ENCODE measurements at places on chromosomes 2 and 18. TPM values are rescaled to one million over a fixed set of nuclear protein-coding genes. Genes with fewer than 3 reads are reported as not detected.

Gene TACR1
- total RNA-seq: not detected

Gene DSG3
- total RNA-seq: not detected

Gene TBC1D8
- total RNA-seq: 0.70 TPM

Gene GNAL
- total RNA-seq: not detected

Gene MOGAT1
- not detected for total RNA-seq

Gene COL4A4
- total RNA-seq: not detected

Gene EFEMP1
- not detected for total RNA-seq

- no peaks in the 10 kb centered on the region for H3K4me1 ChIP-seq
- no peak overlapping the region for H3K27ac ChIP-seq
- H3K36me3 ChIP-seq: no peaks in the 10 kb centered on the region
- no peak overlapping the region for H3K4me3 ChIP-seq
- DNase-seq: no peak
Observed at GRCh38 chr2:2942225-2942624, 435.4 kb downstream of the EIPR1 start.

DNA sequence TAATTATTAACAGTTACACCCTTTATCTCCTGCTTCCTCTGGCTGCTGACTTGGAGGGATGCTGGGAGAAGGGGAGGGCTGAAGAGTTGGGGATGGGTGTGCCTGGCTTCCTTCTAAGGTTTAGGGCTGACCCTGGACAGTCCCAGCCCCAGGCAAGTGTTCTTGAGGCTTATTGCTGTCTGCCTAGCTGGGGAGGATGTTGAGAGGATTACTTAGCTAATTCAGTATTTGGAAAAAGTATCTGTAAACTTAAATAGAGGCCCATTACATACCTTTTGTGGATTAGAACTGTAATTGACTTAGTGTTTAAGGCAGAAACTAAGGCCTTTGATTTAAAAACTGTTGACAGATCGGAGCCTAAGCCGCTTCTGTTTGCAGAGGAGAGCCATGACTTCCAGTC, 67.6 kb downstream of the AGAP1 start:
- H3K36me3 ChIP-seq: no peaks in the 10 kb centered on the region
- peaks cover 5% of the 10 kb centered on the region for H3K27me3 ChIP-seq
- peaks cover 3% of the 10 kb centered on the region for H3K4me1 ChIP-seq
- no peak overlapping the region for H3K4me3 ChIP-seq
- no peak for DNase-seq
- no peak overlapping the region for H3K27ac ChIP-seq

GRCh38 chr18:37390687-37391086, 174.9 kb downstream of the CELF4 start:
- no peak for DNase-seq
- H3K27ac ChIP-seq: no peak overlapping the region
- H3K36me3 ChIP-seq: no peaks in the 10 kb centered on the region
- H3K4me1 ChIP-seq: no peaks in the 10 kb centered on the region

DNA sequence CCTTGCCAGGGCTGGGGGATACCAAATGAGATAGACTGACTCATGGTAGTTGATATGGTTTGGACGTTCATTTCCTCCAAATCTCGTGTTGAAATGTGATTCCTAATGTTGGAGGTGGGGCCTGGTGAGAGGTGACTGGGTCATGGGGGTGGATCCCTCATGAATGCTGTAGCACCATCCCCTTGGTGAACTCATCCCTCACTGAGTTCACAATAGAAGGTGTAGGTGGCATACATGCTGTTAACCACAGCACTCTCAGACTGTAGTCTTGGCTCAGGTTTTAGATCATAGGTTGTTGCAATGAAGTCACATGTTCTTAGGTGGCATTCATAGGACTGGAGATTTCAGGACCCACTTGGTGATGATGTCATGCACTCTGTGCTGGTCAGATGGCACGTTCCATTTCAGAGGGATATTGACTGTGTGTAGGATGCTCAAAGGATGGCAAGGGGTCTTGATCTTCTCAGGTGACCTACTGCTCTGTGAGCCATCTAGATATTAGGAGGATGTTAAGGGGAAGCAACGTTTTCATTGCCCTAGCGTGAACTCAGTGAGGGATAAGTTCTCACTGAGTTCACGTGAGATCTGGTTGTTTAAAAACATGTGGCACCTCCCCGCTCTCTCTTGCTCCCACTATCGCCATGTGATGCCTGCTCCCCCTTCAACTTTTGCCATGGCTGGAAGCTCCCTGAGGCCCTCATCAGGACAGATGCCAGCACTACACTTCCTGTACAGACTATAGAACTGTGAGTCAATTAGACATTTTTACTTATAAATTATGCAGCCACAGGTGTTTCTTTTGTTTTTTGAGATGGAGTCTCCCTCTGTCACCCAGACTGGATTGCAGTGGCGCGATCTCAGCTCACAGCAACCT, 73.8 kb upstream of the ACAA2 start:
- H3K4me1 ChIP-seq: peaks cover under 1% of the 10 kb centered on the region
- no peak overlapping the region for H3K4me3 ChIP-seq
- H3K27me3 ChIP-seq: peaks cover 11% of the 10 kb centered on the region
- H3K27ac ChIP-seq: no peak overlapping the region

- H3K4me1 ChIP-seq: peaks cover 33% of the 10 kb centered on the region
- peaks cover 32% of the 10 kb centered on the region for H3K27me3 ChIP-seq
- peak overlapping the region; percentile 11 for H3K27ac ChIP-seq
- DNase-seq: peak; percentile 47
- peak overlapping the region; percentile 80 for H3K4me3 ChIP-seq
Observed at GRCh38 chr2:174729797-174730697, 34.2 kb downstream of the CHRNA1 start.

DNA sequence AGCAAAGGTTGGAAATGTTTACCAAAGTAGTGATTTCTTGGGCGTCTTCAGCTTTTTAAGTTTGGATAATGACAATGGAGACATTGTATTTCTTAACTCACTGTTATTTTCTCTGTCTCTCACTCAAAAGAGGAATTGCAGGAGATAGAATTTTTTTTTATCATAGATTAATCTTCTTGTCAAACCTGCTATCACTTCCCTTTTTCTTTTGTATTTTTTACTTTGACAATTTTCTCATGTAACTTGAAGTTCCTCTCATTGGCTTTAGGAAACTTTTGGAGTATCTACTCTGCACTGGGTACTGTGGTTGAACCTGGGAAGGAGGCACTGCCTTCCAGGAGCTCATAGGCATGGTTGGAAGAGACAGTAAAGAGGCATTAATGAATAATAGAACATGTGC, 489.1 kb downstream of the CNTNAP5 start:
- no peaks in the 10 kb centered on the region for H3K36me3 ChIP-seq
- no peaks in the 10 kb centered on the region for H3K27me3 ChIP-seq
- H3K4me3 ChIP-seq: no peak overlapping the region

DNA sequence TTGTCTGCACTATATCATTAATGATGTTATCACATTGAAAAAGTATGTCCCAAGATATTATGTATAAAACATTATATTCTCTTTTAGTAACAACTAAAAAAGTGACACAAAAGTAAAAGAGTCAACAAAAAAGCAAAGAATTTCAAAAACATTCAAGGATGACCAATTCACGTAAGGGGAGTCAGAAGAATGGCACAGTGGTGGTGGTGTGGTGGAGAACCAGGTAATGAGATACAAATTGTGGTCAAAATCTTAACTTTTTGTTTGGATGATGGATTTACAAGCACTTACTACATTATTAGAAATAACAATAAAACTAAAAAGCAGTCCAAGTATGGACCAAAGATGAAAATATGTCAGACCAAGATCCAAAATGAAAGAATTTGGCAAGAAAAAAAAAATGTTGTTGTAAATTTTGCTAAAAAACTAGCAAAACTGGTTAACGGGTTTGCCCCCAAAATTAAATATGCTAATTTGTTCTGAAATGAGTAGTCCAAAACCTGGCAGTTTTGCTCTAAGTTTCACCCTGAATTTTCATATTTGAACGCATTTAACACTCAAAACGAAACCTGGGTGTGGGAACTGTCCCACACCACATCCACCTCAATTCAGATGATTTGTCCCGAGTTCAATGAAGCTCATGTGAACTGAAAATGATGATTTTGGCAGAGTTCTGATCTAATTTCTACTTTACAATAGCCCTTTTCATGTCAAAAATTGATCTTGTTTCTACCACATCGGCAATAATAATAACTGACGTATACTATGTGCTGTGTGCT, 135.8 kb downstream of the IKZF2 start:
- H3K27ac ChIP-seq: peak overlapping the region; percentile 64
- H3K4me1 ChIP-seq: peaks cover 48% of the 10 kb centered on the region
- peak overlapping the region; percentile 47 for H3K4me3 ChIP-seq
- H3K27me3 ChIP-seq: peaks cover 5% of the 10 kb centered on the region

DNA sequence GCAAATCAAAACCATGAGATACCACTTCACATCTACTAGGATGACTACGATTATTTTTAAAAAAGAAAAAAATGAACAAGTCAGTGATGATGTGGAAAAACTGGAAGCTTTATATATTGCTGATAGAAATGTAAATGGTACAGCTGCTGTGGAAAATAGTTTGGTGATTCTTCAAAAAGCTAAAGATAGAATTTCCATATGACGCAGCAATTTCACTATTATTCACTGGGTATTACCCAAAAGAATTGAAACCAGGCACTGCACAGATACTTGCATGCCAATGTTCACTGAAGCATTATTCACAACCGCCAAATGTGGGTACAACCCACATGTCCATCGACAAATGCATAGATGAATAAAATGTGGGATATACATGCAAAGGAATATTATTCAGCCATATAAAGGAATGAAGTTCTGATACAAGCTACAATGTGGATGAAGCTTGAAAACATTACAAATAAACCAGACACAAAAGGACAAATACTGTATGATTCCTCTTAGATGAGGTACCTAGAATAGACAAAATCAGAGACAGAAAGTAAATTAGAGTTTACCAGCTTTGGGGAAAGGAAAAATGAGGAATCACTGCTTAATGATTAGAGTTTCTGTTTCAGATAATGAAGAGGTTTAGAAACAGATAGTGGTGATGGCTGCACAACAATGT, 11.1 kb downstream of the RTTN start:
- H3K36me3 ChIP-seq: peaks cover 64% of the 10 kb centered on the region
- no peak overlapping the region for H3K27ac ChIP-seq
- H3K4me3 ChIP-seq: no peak overlapping the region
- no peak for DNase-seq
- peaks cover 8% of the 10 kb centered on the region for H3K4me1 ChIP-seq

DNA sequence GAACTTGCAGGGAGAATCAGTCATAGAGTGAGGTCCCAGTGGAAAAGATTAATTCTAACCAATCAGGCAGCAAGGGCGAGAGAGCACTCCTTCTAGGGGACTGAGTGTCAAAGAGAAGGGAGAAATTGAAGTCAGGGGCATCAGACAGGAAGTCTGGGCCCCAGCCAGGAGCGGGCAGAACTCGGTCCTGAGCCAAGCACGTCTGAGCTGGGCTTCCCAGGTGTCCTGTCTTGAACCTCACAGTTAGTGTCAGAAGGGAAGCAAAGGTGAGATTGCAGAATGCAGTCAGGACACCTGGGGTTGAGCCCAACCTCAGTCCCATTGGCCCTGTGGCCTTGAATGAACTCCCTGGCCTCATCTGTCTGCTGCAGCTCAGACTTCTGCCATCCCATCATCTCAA, 220.9 kb downstream of the SMAD2 start:
- peaks cover 2% of the 10 kb centered on the region for H3K27me3 ChIP-seq
- no peak for DNase-seq
- H3K27ac ChIP-seq: no peak overlapping the region
- no peak overlapping the region for H3K4me3 ChIP-seq
- H3K36me3 ChIP-seq: no peaks in the 10 kb centered on the region
- no peaks in the 10 kb centered on the region for H3K4me1 ChIP-seq

DNA sequence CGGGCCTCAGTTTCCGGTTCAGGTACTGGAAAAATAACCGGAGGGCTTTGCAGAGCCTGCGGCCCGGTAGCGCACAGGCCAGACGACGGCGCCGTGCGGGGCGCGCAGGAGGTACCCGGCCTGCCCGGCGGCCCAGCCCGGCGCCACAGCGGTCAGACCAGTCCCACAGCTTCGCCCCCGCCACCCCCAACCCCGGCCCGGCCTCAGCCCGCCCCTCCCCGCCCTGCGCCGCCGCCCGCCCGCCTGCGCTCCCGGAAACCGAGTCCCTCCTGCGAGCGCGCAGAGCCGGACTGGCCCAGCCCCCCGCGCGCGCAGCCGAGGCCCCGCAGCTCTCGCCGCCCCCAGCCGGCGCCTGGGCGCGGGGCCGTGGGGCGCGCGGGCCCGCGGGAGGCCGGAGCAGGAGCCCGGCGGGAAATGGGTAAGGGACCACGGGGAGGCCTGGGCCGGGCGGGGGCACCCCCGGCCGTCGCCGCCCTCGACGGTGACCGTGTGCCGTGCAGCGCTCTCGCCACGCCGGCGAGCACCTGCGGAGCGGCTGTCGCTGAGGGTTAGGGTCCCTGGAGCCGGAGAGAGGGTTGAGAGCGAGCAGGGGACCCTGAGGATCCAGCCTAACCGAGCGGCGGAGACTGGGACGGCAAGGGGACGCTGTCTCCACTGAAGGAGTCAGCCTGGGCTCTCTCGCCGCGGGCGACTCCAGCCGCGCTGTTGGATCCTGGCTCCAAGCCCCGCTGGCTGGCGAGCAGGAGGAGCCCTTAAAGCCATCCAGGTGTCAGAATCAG, 16.5 kb upstream of the PSD4 start:
- H3K27me3 ChIP-seq: peaks cover 7% of the 10 kb centered on the region
- DNase-seq: peak; percentile 61
- H3K27ac ChIP-seq: peak overlapping the region; percentile 82

DNA sequence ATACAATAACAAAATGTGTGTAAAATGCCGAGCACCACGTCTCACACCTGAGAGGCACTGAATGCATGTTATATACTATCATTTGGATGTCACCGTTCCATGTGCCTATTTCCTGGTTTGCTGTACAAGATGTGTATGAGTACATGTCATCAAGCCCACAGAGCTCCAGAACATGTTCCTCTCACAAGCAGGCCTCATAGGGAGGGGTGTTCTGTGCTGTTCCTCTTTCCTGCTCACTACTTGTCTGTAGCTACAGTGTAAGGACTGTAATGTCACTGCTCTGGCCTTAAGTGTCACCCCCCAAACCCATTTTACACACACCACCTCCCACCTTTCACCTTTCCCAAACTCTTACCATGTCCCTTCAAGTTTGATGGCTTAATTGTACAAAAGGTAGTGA, 1.8 kb downstream of the AFF3 start:
- H3K4me1 ChIP-seq: peaks cover 73% of the 10 kb centered on the region
- DNase-seq: no peak
- peak overlapping the region; percentile 24 for H3K4me3 ChIP-seq
- no peak overlapping the region for H3K27ac ChIP-seq
- peaks cover 5% of the 10 kb centered on the region for H3K36me3 ChIP-seq

DNA sequence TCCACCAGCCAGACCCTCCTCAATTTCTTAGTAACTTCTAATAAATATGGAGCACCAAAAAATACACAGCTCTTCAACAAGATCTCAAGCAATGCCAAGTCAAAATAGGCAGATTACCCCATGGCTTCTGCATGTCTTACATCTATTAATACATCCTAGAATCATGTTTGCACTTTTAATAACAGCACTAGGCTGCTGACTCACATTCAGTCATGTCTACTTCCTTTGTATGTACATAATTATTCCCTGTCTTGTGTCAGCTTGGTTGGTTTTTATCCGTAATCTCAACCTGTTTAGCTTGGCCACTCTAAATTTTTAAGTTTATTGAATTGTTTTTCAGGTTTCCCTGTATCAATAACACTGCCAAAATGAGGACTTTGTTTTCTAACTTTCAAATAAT, 420.1 kb upstream of the ACVR2A start:
- no peak for DNase-seq
- H3K27ac ChIP-seq: no peak overlapping the region
- H3K4me1 ChIP-seq: peaks cover 11% of the 10 kb centered on the region

- H3K27me3 ChIP-seq: peaks cover 3% of the 10 kb centered on the region
- H3K36me3 ChIP-seq: no peaks in the 10 kb centered on the region
- H3K4me1 ChIP-seq: no peaks in the 10 kb centered on the region
- H3K27ac ChIP-seq: no peak overlapping the region
- no peak for DNase-seq
- H3K4me3 ChIP-seq: no peak overlapping the region
Observed at GRCh38 chr2:29412197-29412925, 297.1 kb downstream of the CLIP4 start.

- no peak for DNase-seq
- no peaks in the 10 kb centered on the region for H3K4me1 ChIP-seq
- H3K36me3 ChIP-seq: no peaks in the 10 kb centered on the region
- H3K27me3 ChIP-seq: no peaks in the 10 kb centered on the region
Observed at GRCh38 chr18:42784632-42785031, 330.9 kb downstream of the RIT2 start.

Measured in activated CD8-positive, alpha-beta T cell treated with anti-CD3 and anti-CD28 coated beads, Interleukin-2, amount 10 ng/mL, durations not matched to agents 7 days and 5 days (primary cell).